Muscle of leg (tissue), 16 donors: ENCODE measurements at places on chromosomes 12 and 14.

- no peak for DNase-seq
Observed at GRCh38 chr14:100850841-100851585, 25.1 kb downstream of the MEG3 start.

DNA sequence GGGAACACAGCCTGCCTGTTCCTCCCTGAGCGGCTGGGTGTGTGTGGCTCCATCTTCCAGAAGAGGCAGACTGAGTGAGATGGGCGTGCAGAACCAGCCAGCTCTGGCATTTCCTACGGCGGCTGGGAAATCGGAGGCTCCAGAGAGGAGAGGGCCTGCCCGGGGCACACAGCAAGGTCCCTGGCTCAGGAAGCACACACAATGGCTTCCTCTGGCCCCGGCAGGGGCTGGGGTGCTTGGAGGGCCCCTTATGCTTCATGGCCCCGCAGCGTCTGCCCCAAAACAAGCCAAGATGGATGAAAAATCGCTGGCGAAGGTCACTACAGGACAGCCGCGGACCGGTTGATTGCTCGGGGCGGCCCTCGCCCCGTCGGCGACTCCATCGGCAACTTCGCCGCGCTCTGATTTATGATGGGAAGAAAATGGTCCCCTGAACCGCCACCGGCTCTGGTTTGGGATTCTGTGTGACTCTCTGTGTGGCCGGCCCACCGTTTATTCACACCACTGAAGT lies 191.5 kb upstream of the C14orf180 start:
- no peak for DNase-seq

GRCh38 chr12:59695379-59695778 lies 99.5 kb downstream of the SLC16A7 start:
- no peak for DNase-seq

GRCh38 chr14:72892879-72893635 lies 844 bp downstream of the DPF3 start:
- peak; percentile 24 for DNase-seq

DNA sequence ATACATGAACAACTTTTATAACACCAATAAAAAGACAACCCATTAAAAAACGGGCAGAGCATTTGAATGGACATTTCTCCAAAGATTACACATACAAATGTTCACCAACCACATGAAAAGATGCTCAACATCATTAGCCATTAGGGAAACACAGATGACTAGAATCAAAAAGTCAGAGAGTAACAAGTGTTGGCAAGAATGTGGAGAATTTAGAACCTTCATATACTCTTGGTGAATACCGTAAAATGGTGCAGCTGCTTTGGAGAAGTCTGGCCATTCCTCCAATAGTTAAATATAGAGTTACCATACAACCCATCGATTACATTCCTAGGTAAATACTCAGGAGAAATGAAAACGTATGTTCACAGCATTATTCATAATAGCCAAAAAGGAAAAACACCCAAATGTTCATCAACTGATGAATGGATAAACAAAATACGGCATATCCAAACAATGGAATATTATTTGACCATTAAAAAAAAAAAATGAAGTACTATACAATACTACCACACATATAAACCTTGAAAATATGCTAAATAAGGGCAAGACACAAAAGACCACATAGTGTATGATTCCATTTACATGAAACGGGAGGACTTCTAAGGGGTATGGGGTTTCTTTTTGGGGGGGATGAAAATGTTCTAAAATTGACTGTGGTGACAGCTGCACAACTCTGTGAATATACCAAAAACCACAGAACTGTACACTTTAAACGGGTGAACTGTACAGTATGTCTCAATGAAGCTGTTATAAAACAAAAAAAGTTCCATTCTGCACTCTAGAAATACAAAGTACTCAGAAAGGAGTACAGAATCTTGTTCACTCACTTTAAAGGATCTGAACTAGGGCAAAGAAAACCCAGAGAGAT lies 3.2 kb downstream of the CORO1C start:
- no peak for DNase-seq

- DNase-seq: no peak
Observed at GRCh38 chr12:65756956-65757511, 67.2 kb upstream of the HMGA2 start.

DNA sequence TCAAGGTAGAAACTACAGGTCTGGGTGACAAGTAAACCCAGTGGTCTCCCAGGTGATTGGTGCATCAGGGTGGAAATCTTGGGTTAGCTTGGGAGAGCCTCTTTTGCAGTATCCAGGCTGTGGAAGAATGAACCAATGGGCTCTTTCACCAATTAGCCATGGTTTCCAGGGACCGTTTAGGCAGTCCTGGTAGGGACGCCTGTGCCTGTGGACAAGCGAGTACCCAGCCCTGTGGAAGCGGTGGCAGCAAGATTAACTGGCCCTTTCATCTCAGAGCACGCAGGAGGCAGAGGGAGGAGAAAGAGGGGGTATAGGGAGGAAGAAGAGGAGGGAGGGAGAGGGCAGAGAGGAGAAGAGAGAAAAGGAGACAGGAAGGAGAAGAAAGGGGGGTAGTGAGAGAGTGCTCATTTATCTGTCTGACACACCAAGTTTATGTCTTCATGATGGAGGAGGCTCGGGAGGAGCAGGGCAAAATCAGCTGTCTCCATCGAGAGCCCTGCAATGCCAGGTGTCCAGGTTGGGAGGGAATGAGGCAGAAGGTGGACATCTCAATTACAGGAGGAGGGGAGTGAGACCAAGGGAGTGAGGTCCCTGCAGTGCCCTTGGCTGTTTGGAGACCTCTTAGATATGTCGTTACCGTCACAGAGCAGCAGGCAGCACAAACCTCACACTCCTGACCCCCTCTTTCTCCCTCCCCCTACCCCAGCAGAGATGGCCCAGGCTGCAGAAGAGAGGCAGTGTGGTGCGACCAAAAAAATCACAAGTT lies 4.6 kb upstream of the ZDHHC22 start:
- no peak for DNase-seq

DNA sequence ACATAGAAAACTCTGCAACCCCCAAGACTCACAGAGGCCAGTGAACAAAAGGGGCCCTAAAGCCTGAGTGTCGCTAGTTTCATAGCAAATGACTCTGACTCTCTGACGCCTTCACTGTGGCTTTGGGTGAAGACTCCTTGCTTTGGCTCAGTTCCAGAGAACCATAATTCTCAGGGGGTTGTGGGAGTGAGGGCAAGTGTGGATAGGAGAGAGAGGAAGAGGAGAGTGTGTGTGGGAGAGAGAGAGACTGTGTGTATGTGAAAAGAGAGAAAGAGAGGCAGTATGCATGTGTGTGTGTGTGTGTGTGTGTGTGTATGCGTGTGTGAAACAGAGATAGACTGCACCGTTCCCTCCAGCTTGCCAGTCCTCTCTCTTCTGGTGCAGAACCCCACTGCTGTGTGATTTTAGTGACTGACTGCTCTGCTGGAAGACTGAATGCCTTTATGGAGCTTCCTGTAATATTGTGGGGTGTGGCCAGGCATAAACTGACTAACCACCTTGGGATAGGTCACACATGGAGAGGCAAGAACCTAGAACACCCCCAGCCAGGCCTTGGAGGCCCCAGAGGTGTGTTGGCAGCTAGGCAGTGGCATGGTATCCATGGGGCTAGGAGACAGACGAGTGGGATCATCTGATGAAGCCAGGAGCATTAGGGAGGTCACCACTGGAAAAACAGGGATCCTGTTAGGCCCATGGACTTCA lies 45.9 kb upstream of the STXBP6 start:
- no peak for DNase-seq

GRCh38 chr12:50086148-50086547 lies 1.0 kb downstream of the SMARCD1 start:
- DNase-seq: no peak

DNA sequence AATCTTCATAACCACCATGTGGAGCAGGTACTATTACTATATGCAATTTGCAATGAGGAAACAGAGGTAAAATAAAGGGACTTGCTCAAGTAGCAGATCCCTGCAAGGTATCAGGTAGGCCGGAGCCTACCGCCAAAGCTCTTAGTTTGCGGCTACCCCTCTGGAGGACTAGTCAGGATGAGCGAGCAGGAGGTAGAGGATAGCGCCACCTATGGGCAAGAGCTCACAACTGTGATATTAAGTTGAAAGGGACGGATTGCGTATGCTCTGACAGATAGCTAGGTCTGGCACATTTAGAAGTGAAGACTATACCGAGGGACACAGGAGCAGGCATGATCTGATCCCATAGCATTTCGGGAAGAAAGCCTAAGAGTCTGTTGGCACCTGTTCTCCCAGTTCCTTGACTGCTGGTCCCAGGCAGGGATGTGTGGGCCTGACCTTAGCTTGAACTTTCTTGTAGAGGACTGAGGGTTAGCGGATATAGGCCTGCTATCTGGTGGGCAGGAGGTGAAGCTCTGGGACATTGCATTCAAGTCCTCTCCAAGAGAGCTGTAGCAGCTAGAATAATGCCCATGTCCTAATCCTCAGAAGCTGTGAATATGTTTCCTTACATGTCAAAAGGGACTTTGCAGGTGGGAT lies 48.0 kb downstream of the SLC17A8 start:
- peak; percentile 25 for DNase-seq

DNA sequence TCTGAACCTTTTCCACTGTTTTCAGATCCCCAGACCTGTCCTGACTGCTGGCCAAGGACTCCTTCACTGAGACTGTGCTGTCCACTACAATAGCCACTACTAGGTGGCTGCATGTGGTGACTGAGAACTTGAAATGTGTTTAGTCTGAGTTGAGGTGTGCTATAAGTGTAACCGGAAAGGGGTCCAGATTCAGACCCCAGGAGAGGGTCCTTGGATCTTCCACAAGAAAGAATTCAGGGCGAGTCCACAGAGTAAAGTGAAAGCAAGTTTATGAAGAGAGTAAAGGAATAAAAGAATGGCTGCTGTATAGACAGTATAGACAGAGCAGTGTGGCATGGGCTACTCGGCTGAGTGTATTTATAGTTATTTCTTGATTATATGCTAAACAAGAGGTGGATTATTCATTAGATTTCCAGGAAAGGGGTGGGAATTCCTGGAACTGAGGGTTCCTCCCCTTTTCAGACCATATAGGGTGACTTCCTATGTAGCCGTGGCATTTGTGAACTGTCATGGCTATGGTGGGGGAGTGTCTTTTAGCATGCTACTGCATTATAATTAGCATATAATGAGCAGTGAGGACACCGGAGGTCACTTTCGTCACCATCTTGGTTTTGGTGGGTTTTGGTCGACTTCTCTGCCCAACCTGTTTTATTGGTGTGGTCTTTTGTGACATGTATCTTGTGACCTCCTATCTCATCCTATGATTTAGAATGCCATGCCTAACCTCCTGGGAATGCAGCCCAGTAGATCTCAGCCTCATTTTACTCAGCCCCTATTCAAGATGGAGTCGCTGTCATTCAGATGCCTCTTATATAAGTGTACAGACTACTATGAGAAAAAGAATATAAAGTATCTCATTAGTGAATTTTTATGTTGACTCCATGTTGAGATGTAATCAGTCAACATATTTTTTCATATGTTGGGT lies 70.0 kb upstream of the SRSF5 start:
- no peak for DNase-seq

DNA sequence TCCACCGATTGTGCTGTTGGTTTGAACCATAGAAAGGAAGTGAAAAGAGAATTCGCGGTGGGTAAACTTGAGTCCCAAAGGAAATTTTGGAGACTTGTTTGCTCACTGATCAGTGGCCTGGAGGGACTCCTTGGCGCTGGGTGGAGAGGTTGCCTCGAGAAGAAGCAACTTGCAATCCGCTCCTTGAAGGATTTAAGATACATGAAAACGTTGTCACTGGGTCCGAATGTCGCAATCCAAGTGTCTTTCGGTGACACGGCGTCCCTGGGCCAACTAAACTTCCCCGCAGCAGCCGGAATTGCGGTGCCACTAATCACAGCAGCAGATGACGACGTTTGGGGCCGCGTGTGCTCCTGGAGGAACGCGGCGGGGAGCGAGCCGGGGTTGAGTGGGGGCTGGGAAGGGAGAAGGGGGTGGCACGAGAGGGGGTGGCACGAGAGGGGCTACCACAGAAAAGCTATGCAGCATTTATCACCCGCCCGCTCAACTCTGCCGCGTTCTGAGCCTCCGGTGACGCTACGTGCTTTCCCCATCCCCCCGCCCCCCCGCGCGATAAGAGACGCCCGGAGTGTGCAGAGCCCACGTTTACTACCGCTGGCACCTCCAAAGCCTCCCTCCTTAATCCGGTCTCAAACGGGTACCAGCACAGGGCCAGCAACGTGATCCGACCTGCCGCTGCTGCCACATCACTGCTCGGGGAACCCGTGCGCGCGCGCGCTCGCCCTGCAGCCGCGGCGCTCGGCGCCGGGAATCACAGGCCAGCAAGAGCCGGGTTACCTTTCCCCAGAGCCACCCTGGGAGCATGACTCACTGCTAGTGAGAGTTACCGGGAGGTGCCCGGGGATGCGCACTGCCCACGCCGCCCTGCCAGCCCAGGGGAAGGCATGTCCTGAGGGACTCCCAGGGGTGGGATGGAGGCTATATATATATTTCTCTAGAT lies 833 bp upstream of the BHLHE41 start:
- DNase-seq: peak; percentile 77

DNA sequence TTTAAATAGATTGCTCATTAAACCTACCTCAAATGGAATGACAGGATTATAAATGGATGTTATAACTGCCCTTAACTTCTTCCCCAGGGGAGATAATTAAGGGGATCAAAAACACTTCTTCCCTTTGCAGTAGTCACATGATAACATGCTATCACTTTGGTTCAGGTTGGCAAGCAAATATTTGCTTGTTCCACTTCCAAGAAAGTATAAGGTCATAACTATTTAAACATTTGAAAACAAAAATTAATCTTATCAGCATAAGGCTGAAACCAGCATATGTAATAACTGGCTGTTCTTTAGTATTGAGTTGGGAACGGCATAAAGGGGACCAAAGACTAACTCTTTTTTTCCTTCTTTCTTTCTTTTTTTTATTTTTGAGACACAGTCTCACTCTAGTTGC lies 2.4 kb upstream of the LYZ start:
- no peak for DNase-seq
